NCI-H1694 (cell line): ENCODE measurements at places on chromosomes 3 and 15.

GRCh38 chr3:4985330-4986174 lies 6.3 kb downstream of the BHLHE40 start:
- DNase-seq, result no peak

- no peak for DNase-seq
Measured at GRCh38 chr15:64185146-64185911, 22.5 kb upstream of the PPIB start.

DNA sequence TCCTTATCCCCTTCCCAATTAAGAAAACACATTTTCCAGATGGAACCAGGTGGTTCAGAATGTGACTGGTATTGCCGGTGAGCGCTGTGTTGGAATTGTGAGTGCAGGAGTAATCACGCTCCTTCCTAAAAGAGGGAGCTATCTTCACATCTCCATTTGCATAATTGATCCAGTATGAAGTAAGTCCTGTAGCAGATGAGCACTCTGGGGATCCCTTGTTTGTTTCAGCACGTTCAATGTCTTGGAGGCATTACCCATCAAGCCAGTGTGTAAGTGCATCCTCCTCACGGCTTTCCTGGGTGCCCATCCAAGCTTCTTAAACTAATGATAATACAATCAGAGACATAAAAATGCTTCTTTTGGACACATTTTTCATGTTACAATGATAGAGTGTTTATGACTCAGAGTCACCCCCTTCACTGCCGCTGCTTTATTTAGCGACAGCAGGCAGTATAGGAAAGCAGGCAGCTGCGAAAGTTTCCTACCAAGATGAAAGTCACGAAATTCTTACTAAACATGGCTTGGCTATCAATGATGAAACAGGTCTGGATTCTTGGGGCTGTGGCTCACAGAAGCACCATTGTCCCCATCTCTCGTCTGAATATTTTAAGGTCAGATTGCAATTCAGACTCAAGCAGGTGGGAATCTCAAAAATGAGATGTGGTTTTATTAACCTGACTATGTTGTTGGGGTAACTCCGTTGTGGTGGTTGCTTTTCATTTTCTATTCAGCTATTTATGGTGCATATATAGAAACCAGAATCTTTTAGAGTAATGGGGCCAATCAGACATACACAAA lies 346.3 kb upstream of the MDFIC2 start:
- no peak for DNase-seq

DNA sequence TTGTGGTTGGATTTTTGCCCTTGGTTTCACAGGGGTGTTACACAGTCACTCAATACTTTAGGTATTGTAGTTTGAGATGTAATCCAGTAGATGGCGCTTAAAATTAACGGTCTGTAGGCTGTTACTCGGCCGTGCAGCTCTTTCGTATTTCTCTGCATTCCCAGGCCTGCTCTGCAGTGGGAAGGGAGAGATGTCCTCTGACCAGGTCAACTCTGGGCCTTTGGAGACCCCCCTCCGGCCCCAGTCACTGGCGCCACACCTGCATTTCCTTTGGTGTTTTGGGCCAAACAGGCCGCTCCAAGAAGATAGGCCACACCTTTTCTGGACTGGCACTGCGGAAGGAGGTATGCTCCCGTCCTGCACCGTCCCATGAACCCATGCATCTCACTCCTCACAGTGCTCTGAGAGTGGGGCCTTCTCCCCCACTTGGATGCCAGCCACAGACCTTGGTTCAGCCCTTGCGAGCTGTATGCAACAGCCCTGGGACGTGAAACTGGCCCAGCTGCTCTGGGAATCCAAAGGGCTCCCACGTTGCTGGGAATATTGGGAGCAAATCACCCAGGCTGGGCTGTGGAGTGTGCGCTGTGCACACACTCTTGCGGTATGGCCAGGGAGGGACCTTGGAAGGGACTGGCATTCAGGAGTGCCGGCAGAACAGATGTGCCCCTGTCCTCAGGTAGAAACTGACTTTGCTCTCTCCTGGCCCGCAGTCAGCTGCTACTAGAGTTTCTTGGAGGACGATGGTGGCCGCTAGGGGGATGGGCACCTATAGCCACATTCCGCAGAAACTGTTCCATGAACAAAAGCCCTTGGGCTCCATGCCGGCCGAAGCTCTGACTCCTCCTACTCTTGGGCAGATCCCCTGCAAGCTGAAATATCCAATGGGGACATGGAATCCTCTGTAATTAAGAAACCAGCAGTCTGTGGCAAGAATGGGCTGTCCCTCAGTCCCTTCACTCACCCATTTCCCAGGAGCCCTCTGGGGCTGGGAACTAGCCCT lies 410.5 kb upstream of the CADM2 start:
- DNase-seq, result no peak

DNA sequence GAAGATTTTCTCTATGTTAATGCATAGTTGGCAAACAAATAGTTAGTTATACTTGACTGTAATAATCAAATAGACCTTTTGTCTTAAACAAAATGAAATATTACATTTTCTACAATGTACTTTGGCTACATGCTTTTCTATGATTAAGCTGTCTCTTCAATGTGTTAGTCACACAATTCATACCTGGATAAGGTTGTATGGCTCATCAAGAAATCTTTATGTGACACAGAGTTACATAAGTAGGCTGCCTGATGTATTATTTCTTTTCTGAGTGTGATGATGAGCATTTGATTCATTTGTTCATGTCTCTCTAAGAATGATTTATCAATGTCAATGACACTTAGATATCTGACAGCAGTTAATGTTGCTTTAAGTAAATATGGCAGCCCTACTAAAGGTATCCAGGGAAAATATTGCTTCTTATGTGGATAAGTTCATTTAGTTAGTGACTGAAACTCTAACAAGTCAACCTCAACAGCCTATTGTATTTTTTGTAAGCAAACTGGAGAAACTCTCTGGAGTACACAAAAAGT lies 157.4 kb upstream of the SOX2 start:
- no peak for DNase-seq

DNA sequence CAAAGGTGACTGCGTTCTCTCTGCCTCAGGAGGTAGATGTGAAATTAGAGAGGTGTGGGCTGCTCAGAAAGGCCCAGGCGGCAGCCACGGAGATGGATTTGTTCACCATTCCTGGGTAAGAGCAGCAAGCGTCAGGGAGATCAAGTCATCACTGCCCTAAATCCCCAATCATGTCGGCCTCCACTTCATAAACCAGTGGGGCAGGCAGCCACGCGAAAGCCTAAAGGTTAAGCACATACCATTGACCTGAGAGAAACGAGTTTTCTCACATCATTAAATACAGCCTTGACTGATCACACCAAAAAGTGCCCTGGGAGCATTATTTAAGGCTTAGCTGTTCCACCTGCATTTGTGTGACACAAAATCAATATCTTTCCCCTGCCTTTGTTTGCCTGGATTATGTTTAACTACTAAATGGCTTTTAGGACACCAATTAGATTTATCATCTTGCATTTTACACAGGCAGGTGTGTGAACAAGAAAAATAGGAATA lies 50.7 kb upstream of the FOXB1 start:
- DNase-seq, result no peak

DNA sequence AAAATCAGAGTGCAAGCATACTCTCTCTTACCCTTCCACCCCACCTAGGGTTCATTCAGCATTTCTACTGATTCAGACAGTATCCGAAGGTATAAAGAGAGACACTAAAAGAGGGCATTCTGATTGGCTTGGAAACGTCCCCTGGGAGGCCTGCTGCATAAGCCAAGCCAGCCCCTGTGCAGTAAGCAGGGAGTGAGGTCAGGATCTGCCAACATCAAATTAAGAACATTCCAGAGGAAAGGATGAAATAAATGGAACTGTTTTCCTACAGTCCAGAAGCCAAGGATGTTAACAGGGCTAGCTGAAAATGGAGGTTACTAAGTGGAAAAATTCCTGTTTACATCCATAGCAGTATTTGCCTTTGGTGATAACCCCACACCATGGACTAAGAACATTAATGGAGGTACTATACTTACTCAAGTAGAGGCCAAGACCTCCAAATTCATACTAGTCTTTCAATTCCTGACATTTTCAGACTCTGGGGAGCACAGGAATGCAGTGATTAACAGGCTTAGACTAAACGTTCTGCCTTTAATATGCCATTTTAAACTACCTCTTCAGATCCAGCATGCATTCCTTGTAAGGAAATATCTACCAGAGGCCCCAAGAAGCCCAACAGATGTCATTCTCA lies 34.5 kb downstream of the NPTN start:
- DNase-seq, result no peak

GRCh38 chr3:114122027-114122709 lies 56.7 kb downstream of the DRD3 start:
- no peak for DNase-seq
